Vagina (tissue), 2 donors: ENCODE measurements at places on chromosomes 13 and 19. TPM values are rescaled to one million over a fixed set of nuclear protein-coding genes. Genes with fewer than 3 reads are reported as not detected.
A peak's percentile ranks its signal among the peaks of the same experiment; 100 is the strongest.

GRCh38 chr19:34851277-34851804 lies 75.4 kb upstream of the ZNF30 start:
- H3K36me3 ChIP-seq: no peaks in the 10 kb centered on the region
- DNase-seq: no peak
- no peaks in the 10 kb centered on the region for H3K27me3 ChIP-seq
- H3K4me1 ChIP-seq: no peaks in the 10 kb centered on the region

- peak within 1 kb of the TSS; percentile 66 for H3K4me3 ChIP-seq
- peak within 1 kb of the TSS; percentile 97 for H3K27ac ChIP-seq
- no peak for DNase-seq
- no peaks in the 10 kb centered on the region for H3K36me3 ChIP-seq
- H3K4me1 ChIP-seq: peaks cover 93% of the 10 kb centered on the region
- no peaks in the 10 kb centered on the region for H3K27me3 ChIP-seq
Measured at GRCh38 chr19:18419195-18419698, at the start of gene SSBP4. Gene SSBP4, plus strand, starts transcription at chr19:18419398. Its CDS starts 251 bp downstream, at chr19:18419649.

Gene AMH
- total RNA-seq: 2.7 TPM

DNA sequence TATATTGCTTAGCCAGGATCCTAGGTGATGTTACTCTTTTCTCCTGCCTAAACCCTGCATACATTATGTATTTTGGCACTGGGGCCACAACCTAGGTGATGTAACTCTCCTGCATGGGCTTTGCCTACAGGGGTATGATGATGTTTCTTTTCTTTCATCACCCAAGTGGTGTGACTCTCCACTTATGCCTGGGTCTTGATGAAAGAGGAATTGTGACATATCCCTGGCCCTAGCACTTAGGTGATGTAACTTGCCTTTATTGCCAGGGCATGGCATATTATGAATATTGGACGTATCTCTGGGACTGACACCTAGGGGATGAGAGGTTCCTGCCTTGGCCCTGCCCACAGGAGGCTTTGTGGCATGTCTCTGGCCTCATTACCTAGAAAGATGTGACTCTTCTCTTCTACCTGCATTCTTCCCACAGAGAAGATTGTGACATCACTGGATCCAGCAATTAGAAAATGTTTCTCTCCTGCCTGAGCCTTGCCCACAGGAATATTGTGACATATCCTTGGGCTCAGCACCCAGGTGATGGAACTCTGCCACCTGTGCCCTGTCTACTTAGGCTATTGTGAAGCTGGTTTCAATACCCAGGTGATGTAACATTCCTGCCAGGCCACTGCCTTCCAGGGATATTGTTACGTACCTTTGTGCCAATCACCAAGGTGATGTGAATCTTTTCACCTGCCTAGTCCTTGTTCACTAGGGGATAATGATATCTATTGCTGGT lies 27.3 kb upstream of the ZNF254 start:
- no peak overlapping the region for H3K4me3 ChIP-seq
- no peak for DNase-seq
- H3K36me3 ChIP-seq: no peaks in the 10 kb centered on the region
- H3K27me3 ChIP-seq: no peaks in the 10 kb centered on the region
- no peaks in the 10 kb centered on the region for H3K4me1 ChIP-seq

Gene TEX26
- total RNA-seq: not detected

DNA sequence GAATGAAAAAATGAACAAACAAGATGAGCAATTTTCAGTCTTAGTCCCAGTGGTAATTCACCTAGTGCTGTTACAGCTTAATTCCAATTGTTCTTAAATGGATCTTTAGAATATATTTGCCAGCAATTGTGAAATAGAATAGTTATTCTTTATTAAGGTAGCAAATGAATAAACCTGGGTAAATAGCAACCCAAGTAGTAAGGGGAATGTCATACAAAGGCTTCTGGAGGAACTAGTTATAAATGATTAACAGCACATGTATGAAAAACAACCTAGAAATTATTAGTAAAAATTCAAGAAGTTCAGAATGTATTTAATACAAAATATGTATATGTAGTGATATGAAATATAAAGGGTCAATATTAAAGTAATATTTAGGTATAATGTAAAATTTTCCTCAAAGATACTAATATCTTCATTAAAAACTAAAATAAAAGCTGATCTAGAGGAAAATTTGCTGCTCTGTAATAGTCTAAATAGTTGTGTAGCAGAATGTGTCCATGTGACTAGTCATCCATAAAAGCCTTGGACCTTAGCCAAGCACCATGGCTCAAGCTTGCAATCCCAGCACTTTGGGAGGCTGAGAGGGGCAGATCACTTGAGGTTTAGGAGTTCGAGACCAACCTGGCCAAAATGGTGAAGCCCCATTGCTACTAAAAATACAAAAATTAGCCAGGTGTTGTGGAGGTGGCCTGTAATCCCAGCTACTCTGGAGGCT lies 535.9 kb upstream of the ATXN8OS start:
- H3K36me3 ChIP-seq: no peaks in the 10 kb centered on the region
- no peaks in the 10 kb centered on the region for H3K4me1 ChIP-seq

GRCh38 chr19:21202865-21203494 lies 61.1 kb downstream of the ZNF431 start:
- no peak for DNase-seq
- no peak overlapping the region for H3K27ac ChIP-seq
- H3K36me3 ChIP-seq: no peaks in the 10 kb centered on the region
- no peaks in the 10 kb centered on the region for H3K4me1 ChIP-seq

- no peaks in the 10 kb centered on the region for H3K36me3 ChIP-seq
- H3K4me1 ChIP-seq: no peaks in the 10 kb centered on the region
- no peak within 1 kb of the TSS for H3K27ac ChIP-seq
- H3K27me3 ChIP-seq: no peaks in the 10 kb centered on the region
- H3K4me3 ChIP-seq: peak within 1 kb of the TSS; percentile 36
Measured at GRCh38 chr19:17376935-17377600, at the start of gene PLVAP. Gene PLVAP, minus strand, starts transcription at chr19:17377342. Its CDS starts 54 bp downstream, at chr19:17377288.

- H3K4me1 ChIP-seq: no peaks in the 10 kb centered on the region
- no peaks in the 10 kb centered on the region for H3K27me3 ChIP-seq
- H3K27ac ChIP-seq: no peak overlapping the region
Measured at GRCh38 chr19:21900401-21900800, 64.4 kb upstream of the ZNF43 start.

DNA sequence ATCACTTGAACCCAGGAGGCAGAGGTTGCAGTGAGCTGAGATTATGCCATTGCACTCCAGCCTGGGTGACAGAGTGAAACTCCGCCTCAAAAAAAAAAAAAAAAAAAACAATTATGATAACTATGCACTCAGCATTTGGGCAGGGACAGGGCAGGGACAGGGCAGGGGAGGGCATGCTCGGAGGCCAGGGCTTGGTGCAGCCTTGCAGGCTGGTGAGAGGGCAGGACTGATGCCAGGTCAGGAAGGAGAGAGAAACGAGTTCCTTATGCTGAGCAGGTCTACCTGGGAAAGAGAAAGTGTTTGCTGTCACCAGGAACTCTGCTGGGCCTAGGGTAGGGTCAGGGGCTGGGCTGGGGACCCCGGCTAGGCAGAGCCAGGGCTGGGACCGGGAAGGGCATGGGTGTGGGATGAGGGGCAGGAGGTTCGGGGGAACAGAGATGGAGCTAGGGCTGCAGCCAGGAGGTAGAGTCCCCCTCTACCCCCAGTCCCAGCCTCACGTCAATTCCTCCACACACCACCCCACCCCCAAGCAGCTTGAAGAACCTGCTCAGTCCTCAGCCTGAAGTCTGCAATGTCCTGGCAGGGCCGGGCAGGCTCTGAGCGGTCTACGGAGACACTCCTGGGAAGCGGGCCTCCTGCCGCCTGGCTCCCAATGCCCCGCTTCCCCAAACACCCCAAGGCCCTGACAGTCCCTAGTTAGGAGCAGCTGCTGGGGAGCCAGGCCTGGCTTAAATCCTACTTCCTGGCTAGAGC lies 2.8 kb downstream of the FXYD3 start:
- H3K36me3 ChIP-seq: no peaks in the 10 kb centered on the region
- peak overlapping the region; percentile 11 for H3K4me3 ChIP-seq
- peak overlapping the region; percentile 94 for H3K27ac ChIP-seq
- DNase-seq: no peak

DNA sequence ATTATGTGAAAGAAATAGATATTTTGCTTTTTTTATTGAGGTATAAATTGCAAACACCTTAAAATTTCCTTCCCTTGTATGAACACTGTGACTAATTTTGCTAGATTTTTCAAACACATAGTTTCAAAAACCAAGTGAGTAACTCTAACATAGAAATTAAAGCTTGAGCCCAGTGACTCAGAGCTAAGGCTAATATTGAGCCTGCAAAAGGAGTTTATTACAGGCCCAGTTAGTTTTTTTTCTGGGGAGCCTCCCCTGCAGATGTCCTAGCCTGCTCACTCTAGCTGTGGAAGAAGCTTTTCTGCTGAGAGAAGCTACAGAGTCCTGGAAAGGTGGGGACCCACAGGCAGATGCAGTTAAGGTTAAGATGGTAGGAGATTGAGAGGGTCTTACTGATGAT lies 3.4 kb downstream of the ZNF430 start:
- H3K36me3 ChIP-seq: no peaks in the 10 kb centered on the region
- no peak overlapping the region for H3K4me3 ChIP-seq
- peak overlapping the region; percentile 50 for H3K27ac ChIP-seq
- no peaks in the 10 kb centered on the region for H3K27me3 ChIP-seq

DNA sequence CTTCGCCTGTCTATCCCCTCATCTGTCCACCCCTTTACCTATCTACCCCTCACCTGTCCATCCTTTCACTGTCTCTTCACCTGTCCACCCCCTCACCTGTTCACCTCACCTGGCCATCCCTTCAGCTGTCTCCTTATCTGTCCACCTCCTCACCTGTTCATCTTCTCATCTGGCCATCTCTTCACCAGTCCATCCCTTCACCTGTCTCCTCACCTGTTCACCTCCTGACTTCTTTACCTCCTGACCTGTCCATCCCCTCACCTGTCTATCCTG lies 13.2 kb upstream of the KANK2 start:
- no peak overlapping the region for H3K27ac ChIP-seq
- H3K27me3 ChIP-seq: no peaks in the 10 kb centered on the region
- peaks cover 38% of the 10 kb centered on the region for H3K36me3 ChIP-seq
